Mammary epithelial cell (primary cell): ENCODE measurements at places on chromosomes 11 and 22.

GRCh38 chr22:49347376-49347775 is 480.3 kb downstream of the BRD1 start:
- no peak for DNase-seq

DNA sequence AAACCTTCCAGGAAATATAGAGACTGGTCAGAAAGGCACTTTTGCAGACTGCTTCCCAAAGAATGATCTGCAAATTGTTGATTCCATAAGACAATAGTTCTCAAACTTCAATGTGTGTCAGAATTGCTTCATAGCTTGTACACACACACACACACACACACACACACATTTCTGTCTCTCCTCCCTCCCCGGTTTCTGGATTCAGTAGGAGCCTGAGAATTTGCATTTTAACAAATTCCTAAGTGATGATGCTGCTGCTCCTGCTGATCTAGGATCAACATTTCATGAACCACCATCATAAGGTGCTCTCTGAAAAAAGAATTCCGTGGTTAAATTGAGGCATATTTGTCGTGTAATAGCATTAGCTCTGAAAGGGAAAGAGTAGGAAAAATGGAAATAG is 35.3 kb upstream of the FZD4 start:
- DNase-seq, result peak; percentile 83

GRCh38 chr11:79182794-79183193 is 258.0 kb downstream of the TENM4 start:
- peak; percentile 32 for DNase-seq

DNA sequence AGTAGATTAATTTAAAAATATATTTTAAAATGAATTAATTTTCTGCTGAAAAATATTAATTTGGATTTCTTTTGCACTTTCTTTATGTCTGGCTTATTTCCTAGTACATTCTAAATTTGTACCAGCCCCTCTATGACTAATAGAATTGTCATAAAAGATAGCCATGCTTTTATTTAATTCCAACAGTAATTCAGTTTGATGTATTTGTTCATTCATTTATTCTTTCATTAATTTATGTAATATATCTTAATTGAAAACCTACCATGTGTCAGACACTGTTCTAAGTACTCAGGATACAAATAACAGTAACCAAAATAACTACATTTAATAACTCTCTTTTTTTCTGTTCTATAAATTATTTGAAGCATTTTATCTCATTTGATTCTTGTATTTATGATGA is 264.0 kb upstream of the CCDC179 start:
- no peak for DNase-seq

DNA sequence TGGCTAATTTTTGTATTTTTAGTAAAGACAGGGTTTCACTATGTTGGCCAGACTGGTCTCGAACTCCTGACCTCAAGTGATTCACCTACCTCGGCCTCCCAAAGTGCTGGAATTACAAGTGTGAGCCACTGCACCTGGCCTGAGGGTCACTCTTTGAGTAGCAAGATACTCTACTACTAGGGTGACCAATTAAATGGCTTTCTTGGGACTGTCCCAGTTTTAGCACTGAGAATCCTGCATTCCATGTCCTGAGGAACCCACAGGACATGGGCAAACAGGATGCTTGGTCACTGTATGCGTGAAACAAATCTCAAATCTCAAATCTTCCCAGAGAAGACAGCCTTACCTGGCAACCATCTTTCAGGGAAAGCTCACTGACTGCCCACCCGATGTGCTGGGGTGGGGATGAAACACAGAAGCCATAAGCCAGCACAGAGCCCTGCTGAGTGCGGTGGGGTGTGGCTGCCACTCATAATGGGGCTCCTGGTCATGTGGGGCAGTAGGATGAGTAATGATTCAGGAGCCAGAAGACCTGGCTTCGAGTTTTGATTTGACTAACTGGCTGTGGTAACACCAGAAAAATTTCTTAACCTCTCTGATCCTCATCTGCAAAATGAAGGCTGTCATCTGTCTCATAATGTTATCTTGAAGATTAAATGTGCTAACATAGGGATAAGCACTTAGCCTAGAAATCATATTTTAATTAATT is 11.5 kb downstream of the CLMP start:
- peak; percentile 47 for DNase-seq

DNA sequence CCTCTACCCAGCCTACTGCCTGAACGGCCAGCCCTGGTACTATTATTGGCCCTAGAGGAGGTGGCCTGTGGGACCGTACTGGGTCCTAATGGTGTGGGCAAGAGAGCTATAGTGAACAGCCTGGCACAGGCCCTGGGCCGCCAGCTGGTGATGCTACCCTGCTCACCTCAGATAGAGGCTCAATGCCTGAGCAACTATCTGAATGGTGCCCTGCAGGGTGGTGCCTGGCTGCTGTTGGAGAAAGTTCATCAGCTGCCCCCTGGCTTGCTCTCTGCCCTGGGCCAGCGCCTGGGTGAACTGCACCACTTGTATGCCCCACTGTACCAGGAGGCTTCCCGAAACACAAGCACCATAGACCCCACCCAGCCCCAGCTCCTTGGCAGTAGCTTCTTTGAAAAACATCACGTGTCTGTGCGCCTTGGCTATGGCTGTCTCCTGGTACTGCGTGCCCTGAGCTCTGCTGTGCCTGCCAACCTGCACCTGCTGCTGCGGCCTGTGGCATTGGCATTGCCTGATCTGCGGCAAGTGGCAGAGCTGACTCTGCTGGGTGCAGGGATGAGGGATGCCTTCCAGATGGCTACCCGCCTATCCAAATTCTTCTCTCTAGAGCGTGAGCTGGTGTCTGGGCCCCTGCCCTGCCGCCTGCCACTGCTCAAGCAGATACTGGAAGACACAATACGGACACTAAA is 49.0 kb downstream of the DNHD1 start:
- DNase-seq, result no peak
